WTC11 (cell line): ENCODE measurements at places on chromosomes 4 and X.

GRCh38 chr4:7753931-7754465, 185.7 kb downstream of the AFAP1 start:
- DNase-seq, result no peak

GRCh38 chrX:150155436-150156035, 207.6 kb upstream of the MAMLD1 start:
- no peak for DNase-seq

- no peak for DNase-seq
These were observed 151.3 kb upstream of the NUDT6 start for GRCh38 chr4:123073650-123074049.

GRCh38 chr4:81504112-81505003, 32.7 kb upstream of the RASGEF1B start:
- no peak for DNase-seq

DNA sequence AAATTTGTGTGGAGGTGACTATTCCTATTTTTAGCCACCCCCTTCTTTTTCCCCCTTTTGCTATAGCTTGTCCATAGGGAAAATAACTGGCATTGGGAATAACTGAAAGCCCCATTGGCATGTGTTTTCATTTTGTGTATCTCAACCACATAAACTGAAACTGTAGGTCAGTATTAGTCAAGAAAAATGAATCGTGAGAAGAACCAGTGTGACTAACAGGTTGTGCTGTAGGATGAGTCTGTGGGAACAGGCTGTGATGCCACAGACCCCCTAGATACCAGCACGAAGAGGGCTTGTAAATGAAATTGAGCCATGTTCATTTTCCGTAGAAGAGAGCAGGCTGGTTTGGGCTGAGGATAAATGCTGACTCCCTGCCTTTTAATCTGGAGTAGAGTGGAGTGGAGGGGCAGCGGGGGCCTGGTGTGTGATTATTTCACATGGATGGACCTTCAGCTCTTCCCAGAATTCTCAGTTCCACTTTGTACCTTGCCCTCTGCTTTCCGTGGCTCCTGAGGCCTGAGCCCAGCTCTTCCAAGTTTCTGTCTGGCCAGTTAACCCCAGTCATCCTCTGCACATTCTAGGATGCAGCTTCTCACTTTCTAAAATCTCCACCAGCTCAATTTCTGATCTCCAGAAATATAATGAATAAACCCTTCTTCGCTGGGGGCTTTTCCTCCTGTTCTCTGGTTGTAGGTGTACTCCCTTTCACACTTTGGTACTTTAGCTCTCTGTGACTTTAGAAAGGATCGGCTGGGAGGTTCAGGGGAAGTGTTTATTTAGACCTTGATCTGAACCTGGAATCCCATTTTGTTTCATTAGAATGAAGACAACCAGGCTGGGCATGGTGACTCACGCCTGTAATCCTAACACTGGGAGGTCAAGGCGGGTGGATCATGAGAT, 37.3 kb downstream of the DCUN1D4 start:
- no peak for DNase-seq

- no peak for DNase-seq
These were observed 26.5 kb upstream of the IRAK1 start for GRCh38 chrX:154046031-154046781.

- DNase-seq, result no peak
These were observed 34.6 kb downstream of the PPP2R2C start for GRCh38 chr4:6437826-6438238.

DNA sequence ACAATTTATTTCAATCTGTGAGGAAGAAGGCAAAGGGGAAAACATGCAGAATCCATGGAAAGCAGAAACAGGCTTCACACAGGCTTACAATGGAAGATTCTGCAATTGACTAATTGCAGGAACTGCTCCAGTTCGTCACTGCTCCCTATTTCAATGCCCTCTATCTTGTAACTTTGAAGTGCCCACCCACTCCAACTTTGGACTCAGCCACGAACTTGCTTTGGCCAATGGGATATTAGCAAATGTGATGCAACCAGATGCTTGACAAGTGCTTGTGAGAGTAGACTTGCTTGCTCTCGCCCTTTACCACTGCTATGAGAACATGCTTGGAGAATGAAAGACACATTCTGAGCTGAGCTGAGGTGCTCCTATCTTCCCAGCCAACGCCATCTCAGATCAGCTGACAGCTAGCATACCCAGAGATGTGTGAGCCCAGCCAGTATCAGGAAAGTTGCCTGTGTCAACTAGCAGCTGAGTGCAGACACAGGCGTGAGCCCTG, 105.7 kb upstream of the PTCHD1 start:
- no peak for DNase-seq

GRCh38 chr4:153112041-153112441, 92.2 kb upstream of the TRIM2 start:
- no peak for DNase-seq

- DNase-seq, result no peak
These were observed 183.9 kb upstream of the PCDH7 start for GRCh38 chr4:30536231-30536630.

DNA sequence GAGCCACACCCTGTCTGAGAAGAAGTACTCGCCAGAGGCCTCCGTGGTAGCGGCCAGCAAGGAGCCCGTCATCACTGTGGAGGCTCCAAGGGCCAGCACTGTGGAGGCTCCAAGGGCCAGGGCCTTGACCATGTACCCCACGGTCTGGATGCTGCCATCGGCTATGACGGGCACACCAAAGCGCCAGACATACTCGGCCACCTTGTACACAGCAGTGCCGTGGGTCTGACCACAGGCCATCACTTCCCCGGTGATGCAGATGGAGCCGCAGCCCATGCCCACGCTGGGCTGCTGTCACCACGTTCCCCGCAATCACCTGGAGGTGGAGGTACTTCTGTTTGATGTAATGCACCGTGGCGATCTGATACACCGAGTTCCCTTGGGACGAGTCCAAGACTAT, 377.7 kb upstream of the MAOA start:
- no peak for DNase-seq

DNA sequence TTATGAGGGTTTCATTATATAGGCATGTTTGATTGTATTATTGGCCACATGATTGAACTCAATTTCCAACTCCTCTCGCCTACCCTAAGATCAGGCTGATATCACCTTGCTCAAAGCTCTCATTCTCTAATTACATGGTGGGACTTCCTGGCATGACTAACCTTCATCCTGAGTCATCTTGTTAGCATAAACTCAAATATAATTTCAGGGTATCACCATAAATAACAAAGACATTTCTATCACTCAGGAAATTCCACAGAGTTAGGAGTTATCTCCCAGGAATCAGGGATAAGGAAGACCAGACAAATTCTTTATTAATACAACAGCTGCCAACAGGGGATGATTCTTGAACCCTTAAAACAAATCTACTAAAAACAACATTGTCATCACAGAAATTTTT, 90.7 kb downstream of the NDST3 start:
- no peak for DNase-seq

DNA sequence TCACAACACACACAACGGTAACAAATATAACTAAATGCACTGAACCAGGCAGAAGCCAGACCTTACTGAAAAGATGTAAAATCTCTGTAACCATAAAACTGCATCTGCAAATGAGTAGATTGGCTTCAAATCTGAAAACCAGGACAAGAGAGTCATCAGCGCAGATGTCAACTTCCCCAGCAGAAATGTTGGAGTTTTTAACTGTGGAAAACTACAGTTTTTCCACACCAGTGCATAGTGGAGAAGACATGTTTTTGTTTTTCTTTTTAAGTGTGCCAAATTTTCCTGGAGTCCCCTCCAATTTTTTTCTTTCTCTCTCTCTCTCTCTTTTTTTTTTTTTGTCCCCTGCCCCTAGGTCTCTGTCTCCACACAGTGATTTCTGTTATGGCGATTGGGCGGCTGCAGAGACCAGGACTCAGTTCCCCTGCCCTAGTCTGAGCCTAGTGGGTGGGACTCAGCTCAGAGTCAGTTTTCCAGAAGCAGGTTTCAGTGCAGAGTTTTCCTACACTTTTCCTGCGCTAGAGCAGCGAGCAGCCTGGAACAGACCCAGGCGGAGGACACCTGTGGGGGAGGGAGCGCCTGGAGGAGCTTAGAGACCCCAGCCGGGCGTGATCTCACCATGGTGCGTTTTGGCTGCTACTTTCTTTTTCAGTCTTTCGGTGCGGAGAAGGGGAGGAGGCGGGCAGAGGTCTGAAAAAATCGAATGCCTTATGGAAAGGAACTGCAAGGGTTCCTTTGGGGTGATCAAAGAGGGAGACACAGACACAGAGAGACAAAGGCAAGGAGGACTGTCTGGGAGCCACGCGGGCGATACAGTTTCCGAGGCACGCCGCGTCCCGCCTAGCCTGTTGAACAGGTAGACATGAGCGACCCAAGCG, at the start of gene GUCY1A1:
Gene GUCY1A1 (plus strand): TSS at position 505 of the 878 bp plus-strand sequence. CDS start 30,020 bp downstream, outside the sequence.
- peak; percentile 75 for DNase-seq

DNA sequence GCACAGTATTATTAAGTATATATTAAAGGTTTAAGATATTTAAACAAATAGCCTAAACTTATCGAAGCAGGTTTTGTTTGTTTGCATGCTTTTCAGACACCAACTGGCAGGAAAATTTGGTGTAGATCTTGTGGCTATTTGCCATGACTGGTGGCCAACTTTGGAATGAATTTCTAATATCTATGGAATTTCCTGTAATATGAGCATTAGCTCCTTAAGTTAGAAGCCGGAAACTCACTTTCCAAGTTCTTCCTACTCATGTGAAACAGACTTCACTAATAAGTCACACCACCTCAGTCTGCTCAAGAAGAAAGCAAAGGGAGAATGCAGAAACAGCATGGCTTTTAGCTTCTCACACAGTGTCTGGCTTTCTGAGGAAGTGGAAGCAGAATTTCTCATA, 563.9 kb downstream of the GRXCR1 start:
- DNase-seq, result no peak

GRCh38 chr4:2977211-2978088, 14.1 kb downstream of the GRK4 start:
- no peak for DNase-seq

DNA sequence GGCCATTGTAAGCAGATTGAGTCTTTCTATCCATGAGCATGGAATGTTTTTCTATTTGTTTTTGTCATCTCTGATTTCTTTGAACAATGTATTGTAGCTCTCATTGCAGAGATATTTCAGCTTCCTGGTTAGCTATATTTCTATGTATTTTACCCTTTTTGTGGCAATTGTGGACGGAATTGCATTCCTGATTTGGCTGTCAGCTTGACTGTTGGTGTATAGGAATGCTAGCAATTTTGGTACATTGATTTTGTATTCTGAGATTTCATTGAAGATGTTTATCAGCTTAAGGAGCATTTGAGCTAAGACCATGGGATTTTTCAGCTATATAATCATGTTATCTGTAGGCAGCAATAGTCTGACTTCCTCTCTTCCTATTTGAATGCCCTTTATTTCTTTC, 154.6 kb downstream of the GUCY2F start:
- DNase-seq, result no peak

DNA sequence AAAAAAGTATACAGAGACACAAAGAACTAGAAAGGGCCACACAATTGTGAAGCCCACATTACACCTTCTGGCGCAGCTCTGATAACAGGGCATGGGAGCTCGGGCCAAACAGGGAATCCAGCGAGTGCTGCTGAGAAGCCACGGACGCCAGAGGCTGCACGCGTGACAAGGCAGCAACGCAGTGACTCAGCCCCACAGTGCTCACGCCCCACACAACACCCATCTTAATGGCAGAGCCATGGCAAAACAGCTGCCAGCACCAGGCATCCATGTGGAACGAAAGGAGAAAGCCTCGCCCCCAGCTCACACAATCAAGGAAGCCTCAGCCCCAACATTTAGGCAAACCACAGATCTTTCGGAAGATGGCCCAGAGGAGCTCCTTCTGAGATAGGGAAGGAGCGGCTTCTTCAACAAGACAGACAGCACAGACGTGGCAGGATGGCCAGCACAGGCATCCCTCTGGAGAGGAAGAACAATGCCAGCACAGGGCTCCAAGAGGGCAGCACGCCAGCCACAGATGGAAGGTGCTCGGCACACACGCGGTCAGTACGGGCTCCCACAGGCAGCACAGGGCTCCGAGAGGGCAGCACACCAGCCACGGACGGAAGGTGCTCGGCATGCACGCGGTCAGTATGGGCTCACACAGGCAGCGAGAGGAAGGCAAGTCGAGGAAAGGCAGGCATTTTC, 33.1 kb downstream of the GAK start:
- DNase-seq, result no peak

DNA sequence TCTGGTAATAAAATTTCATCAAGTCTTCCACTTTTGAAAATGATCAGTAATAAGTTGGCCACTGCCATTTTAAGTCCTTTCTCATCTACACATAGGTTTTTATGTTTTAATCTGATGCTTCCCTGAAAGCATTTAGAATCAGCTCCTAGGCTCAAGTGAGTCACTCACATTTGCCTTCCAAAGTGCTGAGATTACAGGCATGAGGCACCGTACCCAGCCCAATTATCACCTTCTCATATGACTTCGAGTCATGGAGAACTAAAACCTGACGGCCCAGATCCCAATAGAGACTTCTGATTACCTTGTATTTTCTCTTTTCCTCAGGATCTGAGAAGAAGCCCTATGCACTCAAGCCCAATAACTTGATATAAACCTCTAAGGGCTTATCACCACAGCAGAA, 140.8 kb downstream of the OPHN1 start:
- no peak for DNase-seq

- DNase-seq, result no peak
These were observed 17.4 kb upstream of the PWWP3B start for GRCh38 chrX:106150701-106151100.

- no peak for DNase-seq
These were observed 383.0 kb upstream of the INTU start for GRCh38 chr4:127249767-127250108.

- DNase-seq, result no peak
These were observed 32.4 kb upstream of the MYOZ2 start for GRCh38 chr4:119103263-119103662.

- no peak for DNase-seq
These were observed 118.3 kb downstream of the ADGRL3 start for GRCh38 chr4:61318431-61318830.

- DNase-seq, result no peak
These were observed 896.1 kb downstream of the CENPC start for GRCh38 chr4:66649236-66649635.

DNA sequence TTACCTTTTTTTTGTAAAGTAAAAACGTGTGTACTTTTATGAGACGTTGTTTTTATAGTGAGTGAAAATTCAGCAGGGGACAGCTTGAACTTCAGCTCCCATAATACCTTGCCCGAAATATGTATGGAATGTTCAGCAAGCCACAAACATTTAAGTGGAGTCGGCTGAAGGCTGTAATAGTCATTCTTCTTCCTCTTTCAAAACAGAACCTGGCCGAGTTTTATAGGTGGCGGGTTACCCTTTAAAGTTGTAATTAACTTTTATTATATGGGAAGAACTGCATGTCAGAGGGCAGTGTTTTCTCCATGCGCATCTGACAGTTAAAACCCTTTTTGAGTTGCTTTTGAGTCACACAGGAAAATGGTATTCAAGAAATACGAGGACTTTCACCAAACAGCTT, 50.7 kb downstream of the CLDN34 start:
- DNase-seq, result no peak

GRCh38 chrX:15761564-15762191, 23.6 kb downstream of the CA5B start:
- peak; percentile 22 for DNase-seq
